ENCODE measurements at places on chromosomes 2 and 18.

DNA sequence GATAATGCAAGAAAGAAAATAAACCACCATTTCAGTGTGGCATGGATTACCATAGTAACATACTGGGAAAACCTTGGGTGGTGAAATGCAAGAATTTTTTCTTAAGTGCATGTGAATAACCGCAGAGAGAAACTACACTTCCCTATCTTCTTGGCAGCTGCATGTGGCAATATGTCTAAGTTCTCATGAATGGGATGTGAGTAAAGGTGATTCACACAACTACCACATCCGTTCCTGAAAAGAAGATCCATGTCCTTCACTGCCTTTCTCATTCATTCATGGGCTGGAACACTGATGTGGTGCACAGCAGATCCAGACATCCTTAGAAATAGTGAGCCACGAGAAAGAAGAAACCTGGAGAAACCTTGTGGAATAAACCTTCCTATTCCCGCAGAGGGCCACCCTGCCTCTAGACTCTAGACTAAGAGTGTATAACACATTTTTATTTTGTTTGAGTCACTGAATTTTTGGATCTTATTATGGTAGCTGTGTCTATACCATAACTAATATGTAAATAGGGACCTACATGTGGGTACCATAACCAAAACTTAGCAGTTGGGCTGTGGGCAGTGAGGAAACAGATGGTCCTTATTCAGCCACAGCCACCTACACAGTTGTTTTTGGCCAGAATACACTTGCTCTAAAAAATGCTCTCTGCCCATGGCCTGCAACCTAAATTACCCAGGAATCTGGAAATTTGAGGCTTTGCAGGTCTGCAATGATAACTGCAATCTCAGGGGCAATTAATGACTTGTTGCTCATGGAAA is 573.3 kb downstream of the LRP1B start:
- no peak for DNase-seq

- no peak for DNase-seq
These were observed 422.2 kb upstream of the FSIP2 start for GRCh38 chr2:185316383-185316782.

DNA sequence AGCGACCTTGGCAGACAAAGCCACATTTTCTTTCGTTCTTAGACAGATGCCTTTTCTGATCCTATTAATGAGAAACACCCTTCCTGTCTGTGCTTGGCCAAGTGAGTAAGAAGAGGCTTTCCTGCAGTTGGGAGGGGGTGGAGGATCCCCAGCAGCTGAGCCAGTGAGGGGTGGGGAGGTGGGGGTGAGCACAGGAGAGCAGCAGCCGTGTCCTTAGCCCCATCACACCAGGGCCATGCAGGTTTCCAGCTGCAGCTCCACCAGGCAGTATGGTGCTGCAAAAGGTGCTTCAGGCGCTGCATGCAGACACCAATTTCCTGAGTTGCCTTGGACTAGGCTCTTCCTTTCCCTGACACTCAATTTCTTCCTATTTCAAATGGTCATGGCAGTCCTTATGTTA is 123.3 kb upstream of the SIX2 start:
- no peak for DNase-seq

- no peak for DNase-seq
These were observed 108.7 kb downstream of the DPP10 start for GRCh38 chr2:114550895-114551793.

- DNase-seq = no peak
These were observed 49.2 kb downstream of the CLASP1 start for GRCh38 chr2:121599963-121600651.

GRCh38 chr2:81481242-81481993 is 1176.9 kb upstream of the LRRTM1 start:
- DNase-seq = no peak

- no peak for DNase-seq
These were observed 44.5 kb downstream of the SH3RF3 start for GRCh38 chr2:109173311-109174171.

- no peak for DNase-seq
These were observed 1231.0 kb downstream of the DSC3 start for GRCh38 chr18:29811519-29811918.

GRCh38 chr2:235678712-235679111 is 184.9 kb downstream of the AGAP1 start:
- DNase-seq = no peak

GRCh38 chr18:79485788-79486355 is 90.1 kb downstream of the NFATC1 start:
- DNase-seq = no peak

GRCh38 chr18:63146828-63147409 is 172.7 kb downstream of the BCL2 start:
- DNase-seq = no peak

DNA sequence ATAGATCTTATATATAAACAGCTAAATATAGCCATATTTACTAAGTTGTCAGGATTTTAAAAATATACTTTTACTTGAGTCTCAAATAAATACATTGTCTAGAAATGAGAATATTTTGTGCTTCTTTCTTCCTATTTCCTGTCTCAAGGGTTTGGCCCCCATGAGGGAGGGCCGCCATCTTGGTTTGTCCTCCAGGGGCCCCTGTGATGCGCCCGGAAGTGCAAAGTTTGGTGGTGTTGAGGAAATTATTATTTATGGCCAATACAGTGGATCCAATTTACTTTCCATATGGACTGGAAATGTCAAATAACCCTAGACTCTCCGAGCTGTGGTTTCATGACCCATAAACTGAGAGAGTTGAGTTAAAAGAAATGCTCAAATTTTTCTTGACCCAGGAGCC is 104.7 kb upstream of the OTOS start:
- DNase-seq = no peak

DNA sequence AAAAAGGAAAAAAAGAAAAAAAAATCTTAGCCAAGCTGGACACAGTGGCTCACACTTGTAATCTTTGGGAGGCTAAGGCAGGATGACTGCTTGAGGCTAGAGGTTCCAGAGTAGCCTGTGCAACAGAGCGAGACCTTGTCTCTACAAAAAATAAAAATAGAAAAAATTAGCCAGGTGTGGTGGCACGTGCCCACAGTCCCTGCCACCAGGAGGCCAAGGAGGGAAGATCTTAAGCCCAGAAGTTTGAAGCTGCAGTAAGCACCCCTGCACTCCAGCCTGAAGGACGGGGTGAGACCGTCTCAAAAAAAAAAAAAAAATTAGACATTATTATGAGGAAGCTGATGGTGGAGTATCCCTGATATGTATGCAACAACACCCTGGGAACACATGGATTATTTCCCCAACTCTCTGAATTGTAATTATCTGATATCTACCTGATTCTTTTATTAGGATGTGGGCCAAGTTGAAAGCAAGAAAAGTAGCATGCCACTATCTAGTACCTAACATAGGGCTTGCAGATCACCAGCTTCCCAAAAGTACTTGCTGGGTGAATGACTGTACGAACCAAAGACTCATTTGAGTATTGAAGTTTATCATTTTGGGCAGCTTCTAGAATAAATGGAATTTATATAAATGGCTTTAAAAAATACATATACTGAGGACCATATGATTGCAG is 140.9 kb downstream of the TCF4 start:
- no peak for DNase-seq

GRCh38 chr2:120624738-120625446 is 110.8 kb upstream of the GLI2 start:
- no peak for DNase-seq

GRCh38 chr2:74291886-74292621 is 51.2 kb downstream of the SLC4A5 start:
- DNase-seq = no peak

DNA sequence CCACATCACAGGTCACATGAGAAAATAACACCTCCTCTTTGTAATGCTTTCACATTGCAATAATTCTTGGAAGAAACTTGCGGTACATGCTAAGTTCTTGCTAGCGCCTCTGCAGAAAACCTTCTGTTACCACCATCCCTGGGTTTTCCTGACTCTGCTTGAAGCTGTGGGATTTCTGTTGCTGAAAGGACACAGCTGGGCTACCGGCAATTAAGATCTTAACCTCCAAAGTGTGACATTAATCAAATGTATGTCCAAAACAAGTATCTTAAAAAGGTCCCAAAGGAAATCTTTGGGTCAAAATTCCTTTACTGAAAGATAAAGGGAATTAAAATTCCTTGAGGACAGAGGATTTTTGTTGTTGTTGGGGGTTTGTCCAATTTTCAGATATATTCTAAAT is 7.5 kb downstream of the CCBE1 start:
- no peak for DNase-seq

DNA sequence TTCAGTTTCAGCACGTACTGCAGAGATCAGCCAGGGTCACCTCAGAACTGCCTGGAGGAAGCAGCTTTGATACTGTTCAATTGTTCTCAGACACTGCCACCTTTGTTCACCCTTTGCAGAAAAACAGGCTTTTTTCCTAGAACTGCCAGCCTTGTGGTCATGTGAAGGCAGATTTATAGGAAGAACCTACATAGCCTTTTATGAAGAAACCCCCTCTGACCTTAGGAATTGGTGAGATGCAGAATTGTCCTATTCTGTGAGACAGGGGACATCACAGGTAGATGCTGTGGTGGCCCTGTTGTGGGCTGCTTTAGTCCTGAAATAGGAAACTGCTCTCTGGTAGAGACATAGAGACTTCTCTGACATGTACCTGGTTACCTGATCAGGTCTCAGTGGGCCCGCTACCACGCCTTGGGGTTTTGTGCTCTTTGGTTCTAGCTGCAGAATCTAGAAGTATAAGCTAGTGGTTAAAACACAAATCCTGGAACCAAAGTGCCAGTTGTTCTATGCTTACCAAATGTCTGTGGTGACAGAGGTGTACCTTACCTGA is 206.6 kb downstream of the AGPS start:
- DNase-seq = no peak

DNA sequence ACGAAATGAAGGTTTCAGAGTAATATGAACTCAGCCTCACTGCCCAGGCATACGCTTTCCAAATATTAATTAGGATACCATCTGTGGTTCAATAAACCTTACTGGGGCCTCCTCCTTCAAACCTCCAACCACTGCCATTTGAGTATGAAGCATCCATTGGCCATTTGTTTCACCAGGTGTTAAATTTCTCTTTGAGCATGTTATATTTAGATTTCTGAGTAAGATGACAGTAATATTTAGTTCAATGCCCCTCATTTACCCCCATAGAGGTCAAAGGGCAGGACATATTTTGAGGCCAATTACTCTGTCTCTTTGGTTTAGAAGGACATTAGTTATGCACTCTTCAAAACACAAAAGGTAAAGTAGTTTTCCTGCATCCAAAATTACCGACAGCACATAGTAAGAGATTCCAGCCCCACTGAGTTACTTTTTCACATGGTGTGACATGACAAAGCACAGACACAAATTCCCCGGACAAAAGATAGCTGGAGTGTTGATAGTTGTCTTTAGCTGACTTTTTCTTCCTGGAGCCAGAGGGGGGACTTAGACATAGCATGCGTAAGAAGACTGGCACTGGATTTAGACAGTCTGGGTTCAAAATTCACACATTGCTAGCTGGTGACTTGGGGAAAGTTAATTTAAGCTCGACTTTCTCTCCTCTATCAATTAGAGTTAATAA is 33.1 kb upstream of the LNPK start:
- no peak for DNase-seq

DNA sequence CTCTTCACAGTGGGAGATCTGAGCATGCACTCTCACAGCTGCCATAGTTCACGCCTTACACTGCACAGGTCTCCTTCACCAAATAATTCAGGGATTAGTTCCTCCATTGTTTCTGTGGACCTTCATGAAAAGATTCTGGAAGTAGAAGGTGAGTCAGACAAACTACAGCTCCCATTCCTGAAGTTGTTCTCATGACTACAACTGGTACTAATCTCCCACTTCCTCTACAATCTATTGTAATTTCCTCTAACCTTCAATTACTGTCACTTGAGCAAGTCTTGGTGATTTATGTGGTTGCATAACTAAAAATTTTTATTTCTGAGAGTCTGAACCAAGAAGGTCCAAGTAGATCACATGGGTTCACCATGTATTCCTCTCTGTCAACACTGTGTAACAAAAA is 128.7 kb downstream of the XIRP2 start:
- no peak for DNase-seq

- no peak for DNase-seq
These were observed 27.7 kb downstream of the AFTPH start for GRCh38 chr2:64551851-64552250.

DNA sequence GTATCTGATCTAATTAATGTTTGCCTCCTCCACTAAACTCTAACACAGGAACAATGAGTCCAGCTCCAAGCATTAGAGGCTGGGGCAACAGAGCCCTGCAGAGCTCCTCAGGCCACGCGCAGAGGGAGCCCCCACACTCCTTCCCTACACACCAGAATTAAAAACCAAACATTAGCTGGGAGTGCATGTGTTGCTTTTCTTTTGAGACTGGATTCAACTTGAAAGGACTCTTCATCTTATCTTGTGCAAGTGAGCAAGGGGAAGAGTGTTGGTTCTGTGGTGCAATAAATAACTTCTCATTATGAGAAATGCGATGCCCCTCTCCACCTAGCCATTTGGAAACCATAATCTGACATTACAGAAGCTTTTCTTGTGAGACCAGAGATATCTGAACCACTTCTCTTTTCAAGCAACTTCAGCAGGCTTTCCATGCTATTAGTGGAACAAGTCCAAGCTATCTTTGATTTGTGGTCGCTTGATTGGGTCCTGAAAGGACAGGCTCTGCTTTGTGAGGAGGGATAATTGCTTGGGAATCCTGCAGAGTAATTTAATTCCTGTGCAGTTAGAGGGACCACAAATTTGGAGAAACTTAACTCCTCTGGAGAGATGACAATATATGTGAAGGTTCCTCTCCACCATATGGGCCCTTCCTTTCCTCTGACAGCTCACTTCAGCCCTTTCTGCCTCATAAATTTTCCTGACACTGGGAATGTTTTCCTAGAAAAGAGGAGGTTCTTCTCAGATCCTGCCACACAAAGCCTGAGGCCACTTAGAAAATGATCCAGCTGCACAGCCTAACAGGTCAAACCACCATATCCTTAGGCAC is 112.5 kb downstream of the ATL2 start:
- DNase-seq = no peak

- no peak for DNase-seq
These were observed 97.0 kb downstream of the CABLES1 start for GRCh38 chr18:23232331-23232730.

- no peak for DNase-seq
These were observed 20.8 kb upstream of the TNP1 start for GRCh38 chr2:216880509-216881184.

- no peak for DNase-seq
These were observed 935.8 kb upstream of the SLC39A10 start for GRCh38 chr2:194721227-194721626.

DNA sequence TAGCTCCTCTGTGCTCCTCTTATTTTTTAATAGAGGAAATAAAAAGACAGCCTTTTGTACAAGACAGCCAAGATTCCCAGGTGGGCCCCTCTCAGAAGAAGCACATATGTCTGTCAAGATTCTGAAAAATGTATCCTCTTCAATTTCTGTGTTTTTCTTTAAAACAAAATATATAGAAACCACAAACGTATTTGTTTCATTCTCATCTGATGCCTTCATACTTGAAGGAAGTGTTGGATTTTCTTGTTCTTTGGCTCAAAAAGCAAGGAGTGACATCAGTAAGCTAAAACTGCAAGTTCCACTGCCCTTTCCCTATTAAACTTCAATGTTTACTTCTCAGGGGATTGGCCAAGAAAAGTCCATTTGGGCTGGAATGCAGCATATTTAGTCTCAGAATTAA is 193.8 kb upstream of the OSR1 start:
- DNase-seq = no peak

- no peak for DNase-seq
These were observed 72.9 kb downstream of the NDUFA10 start for GRCh38 chr2:239952251-239952650.
